NCI-H524 (cell line): ENCODE measurements at places on chromosomes 1 and 21.

DNA sequence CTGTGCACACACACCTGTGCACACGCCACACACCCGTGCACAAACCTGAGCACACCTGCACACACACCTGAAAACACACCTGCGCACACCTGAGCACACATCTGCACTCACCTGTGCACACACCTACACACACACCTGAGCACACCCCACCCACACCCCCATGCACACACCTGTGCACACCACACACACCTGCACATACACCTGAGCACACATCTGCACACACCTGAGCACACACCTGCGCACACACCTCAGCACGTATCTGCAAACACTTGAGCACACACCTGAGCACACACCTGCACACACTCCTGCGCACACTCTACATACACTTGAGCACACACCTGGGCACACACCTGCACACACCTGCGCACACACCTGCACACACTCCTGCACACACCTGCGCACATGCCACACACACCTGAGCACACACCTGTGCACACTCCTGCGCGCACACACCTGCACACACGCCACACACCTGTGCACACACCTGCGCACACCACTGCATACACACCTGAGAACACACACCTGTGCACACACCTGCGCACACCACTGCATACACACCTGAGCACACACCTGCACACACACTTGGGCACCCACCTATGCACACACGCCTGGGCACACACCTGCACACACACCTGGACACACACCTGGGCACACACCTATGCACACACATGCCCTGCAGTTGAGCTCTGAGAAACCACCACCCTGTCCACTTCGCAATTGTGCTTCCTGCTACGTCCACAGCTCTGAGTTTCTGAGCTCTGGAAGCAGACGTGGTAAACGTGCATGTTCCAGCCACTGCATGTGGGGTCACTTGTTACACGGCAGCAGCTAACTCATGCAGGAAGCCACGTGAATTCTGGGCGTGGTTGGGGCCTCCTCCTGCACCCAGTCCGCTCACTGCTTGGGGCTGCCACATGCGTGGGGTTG lies 8.0 kb upstream of the C1orf159 start:
- DNase-seq, result no peak

- no peak for DNase-seq
Observed at GRCh38 chr1:224718470-224719053, 102.4 kb downstream of the CNIH3 start.

DNA sequence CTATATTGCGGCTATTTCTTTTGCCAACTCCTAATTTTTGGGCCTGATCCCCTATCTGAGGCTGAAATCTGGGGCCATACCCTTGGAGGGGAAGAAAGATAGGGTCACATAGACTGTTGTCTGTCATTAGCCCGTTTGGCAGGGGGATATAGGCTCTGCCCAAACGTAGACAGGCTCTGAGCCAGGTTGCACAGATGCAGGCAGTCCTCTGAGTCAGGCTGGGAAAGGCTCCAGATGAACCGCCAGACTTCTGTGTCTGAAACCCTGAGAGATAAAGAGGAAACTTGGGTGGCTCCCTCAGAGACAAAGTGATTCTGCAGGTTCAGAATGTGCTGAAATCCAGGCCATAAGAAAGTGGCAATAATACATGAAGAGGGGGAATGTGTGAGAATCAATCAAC lies 4.0 kb upstream of the CAP1 start:
- DNase-seq, result no peak

- no peak for DNase-seq
Observed at GRCh38 chr1:17662296-17662695, 92.8 kb upstream of the ACTL8 start.

- peak; percentile 33 for DNase-seq
Observed at GRCh38 chr1:24199291-24199900, 12.3 kb upstream of the IFNLR1 start.

DNA sequence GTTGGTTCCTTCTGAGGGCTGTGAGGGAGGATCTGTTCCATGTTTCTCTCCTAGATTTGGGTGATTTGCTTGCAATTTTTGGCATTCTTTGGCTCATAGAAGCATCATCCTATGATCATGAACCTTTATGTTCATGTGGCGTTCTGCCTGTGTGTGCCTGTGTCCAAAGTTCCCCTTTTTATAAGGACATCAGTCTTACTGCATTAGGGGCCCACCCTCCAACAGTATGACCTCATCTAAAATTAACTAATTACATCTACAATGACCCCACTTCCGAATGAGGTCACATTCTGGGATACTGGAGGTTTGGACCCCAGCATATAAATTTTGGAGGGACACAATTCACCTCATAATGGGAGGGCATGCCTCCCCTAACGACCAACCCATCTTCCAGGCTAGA lies 12.8 kb upstream of the CAMK1G start:
- DNase-seq, result no peak

- no peak for DNase-seq
Observed at GRCh38 chr1:59903141-59903754, 23.3 kb downstream of the CYP2J2 start.

- no peak for DNase-seq
Observed at GRCh38 chr1:84912726-84913554, 19.9 kb upstream of the LPAR3 start.

- DNase-seq, result no peak
Observed at GRCh38 chr1:198901266-198901665, 262.4 kb downstream of the PTPRC start.

DNA sequence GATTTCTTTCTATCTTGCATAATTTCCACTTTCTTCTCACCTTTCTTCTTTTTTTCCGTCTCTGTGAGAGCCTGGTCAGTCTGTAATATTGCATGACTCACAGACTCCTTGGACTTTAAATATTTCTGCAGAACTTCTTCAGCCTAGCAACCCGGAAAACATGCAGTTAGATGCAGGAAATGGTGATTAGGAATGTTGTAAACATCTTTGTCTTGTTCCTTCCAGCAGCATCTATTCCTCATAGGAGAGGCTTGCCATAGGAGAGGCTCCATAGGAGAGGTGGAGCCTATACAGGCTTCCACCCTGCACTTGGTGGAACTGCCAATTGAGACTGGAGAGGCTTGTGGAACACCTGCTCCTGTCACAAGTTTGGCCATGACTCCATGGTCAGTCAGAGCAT lies 10.0 kb downstream of the GBP5 start:
- no peak for DNase-seq

GRCh38 chr1:108057541-108057940 lies 92.6 kb upstream of the VAV3 start:
- no peak for DNase-seq

GRCh38 chr1:26829184-26829911 lies 2.9 kb downstream of the ZDHHC18 start:
- no peak for DNase-seq

GRCh38 chr1:199269241-199269640 lies 630.4 kb downstream of the PTPRC start:
- DNase-seq, result no peak

DNA sequence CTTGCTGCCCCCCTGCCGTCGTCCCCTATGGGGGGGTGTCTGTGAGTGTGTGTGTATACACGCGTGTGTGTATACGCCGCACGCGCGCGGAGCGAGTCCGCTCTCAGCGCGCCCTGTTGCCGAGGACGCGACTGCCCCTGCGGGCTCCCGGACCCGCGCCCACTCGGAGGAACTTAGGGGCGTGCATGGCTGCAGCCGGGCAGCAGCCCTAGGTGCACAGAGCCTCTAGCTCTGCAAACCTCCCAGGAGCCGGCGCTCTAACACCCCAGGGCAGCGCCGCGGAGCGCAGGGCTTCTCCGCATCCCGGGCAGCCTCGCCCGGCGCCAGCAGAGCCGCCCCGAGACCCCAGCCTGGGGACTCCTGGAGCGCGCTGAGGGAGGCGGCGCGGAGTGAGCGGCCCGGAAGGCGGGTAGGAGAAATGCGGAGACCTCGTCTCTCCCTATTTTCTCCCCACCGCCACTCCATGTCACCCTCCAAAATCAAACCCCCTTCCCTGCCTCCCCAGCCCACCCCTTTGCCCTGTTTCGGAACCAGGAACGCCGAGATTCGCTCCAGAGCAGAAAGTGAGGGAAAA lies 574 bp downstream of the ITPKB start:
- DNase-seq, result peak; percentile 52

DNA sequence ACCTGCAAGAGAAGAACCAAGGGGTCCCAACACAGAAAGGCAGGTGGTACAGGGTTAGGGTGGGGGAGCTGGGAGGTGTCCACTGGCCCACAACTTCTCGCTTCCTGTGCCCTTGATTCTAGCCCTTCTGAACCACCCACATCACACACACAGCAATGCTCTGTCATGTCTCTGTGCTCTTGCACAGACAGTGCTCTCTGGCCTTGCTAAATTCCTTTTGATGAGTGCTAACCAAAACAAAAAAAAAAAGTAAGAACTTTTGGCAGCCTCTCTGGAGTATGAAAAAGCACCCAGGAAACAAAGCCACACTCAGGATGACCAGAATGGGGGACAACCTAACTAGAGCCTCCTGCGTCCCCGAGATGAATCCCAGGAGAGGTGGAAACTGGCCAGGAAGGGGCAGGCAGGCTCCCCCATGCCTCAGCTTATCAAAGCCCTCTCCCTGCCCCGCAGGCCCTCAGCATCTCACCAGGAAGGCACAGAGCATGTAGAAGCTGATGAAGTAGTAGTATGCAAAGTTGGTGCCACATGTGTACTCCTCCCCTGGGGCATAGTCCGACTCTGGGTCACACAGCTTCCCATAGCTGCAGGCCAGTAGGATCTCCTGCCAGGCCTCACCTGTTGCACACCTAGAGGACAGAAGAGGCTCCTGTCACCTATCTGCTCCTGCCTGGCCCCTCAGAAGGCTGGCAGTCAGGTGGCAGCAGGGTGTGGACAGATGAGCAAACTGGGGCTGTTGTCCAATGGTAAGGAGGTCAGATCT lies 27.2 kb upstream of the KIF21B start:
- DNase-seq, result no peak

GRCh38 chr21:44295646-44296045 lies 4.2 kb upstream of the PFKL start:
- no peak for DNase-seq

DNA sequence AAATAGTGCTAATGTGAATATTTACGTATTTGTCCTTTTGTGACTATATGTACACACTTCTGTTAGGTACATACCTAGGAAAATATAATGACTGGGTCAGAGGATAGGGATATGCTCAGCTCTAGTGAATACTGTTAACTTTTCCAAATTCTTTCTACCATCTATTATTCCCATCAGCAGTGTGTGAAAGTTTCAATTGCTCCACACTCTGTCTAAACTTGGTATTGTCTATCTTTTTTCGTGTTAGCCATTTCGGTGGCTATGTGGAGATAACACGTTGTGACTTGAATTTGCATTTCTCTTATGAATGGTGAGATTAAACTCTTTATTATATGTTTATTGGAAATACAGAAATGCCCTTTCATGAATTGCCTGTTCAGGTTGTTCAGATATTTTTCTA lies 22.7 kb upstream of the LELP1 start:
- DNase-seq, result no peak

- DNase-seq, result no peak
Observed at GRCh38 chr1:185337246-185337645, 20.2 kb upstream of the IVNS1ABP start.

DNA sequence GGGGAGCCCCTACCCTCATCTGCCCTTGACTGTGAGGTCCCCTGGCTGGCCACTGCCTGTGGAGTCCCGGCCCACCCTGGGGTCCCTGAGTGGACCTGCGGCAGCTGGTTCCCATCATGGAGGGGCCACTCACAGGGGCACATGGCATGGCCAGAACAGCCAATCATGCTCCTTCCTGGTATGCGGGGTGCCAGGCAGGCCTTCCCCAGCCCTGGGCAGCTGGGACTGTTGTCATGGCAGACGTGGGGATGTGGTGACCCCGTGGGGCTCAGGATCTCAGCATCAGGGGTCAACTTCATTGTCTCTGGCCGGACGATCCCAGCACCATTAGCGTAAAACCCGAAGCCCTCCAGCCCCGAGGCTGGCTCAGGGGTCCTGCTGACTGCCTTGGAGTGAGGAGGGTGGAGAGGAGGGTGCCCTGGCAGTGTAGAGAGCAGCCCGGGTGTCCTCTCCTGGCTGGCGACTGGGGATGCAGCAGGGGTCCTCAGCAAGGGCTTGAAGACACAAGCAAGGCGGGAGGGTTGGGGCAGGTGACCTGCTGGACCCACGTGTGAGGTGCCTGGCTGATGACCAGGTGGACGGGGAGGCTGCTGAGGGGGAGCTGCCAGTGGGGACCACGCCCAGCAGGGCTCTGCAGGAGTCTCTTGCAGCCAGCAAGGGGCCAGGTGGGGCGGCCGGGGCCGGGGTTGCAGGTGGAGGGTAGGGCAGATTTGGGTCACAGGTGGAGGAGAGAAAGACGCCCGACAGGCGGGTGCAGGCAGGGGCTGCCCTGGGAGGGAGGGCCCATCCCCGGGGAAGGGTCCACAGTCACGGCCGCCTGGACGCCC lies 45.1 kb downstream of the TRIM11 start:
- DNase-seq, result no peak

DNA sequence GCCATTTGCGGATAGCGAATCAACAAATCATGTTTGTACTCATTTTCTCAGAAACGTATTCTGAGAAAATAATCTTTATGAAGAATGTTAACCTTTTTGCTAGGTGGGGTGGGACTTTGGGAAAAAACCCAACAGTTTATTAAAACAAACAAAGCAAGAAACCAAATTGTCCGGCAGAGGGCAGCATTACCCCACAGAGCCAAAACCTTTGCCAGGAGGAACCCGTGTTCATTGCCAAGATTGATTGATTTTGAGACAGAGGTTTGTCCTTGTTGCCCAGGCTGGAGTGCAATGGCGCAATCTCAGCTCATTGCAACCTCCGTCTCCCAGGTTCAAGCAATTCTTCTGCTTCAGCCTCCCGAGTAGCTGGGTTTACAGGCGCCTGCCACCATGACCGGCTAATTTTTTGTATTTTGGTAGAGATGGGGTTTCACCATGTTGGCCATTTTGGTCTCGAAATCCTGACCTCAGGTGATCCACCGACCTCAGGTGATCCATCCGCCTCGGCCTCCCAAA lies 70.8 kb upstream of the RHOU start:
- peak; percentile 29 for DNase-seq

DNA sequence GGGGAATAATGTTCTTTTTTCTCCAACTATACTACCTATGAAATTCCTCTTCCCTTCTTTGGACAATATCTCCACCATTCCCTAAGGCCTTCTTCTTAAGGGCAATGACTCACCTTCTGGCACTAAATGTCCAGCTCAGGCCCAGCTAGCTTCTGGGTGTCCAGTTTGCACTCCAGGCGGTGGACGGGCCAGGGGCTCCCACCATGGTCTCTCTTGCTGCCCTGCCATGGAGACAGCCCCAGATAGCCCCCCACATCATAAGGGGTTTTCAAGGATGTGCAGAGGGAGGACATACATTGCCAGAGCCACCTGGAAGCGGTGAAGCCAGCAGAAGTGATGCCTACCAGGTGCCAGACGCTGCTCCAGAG lies 43.8 kb downstream of the C1orf198 start:
- DNase-seq, result no peak

DNA sequence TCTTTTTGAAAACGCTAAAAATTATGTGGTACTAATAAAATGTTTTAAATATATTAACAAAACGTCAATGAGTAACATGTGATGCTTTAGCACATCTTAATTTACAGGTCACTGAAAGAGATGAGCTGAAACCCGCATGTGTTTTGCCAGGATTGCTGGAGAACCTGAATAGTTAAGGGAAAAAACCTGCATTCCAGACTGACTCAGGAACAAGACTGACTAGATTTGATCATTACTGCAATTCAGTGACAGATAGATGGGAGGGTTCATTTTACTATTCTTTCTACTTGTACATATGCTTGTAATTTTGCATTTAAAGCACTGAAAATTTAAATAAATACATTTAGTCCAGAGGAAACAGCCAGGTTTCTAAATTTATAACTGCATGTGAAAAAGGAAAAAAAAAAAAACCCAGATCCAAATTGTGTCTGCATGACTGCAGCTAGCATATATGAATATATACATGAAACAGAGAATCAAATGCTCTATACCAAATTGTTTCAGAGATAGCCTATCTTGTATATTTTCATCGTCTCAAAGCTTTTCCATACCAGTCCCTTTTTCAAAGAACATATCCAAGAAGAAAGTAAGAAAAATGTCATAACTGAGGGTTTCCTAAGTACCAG lies 71.7 kb downstream of the APP start:
- no peak for DNase-seq
